ENCODE measurements at places on chromosomes 5 and 9.
A peak's percentile ranks its signal among the peaks of the same experiment; 100 is the strongest.

- no peak for DNase-seq
Observed at GRCh38 chr9:79213417-79214125, 358.2 kb upstream of the TLE4 start.

- no peak for DNase-seq
Observed at GRCh38 chr9:93096811-93097382, 880 bp downstream of the CARD19 start.

GRCh38 chr5:139079991-139080610 is 118.1 kb downstream of the SIL1 start:
- DNase-seq, result no peak

DNA sequence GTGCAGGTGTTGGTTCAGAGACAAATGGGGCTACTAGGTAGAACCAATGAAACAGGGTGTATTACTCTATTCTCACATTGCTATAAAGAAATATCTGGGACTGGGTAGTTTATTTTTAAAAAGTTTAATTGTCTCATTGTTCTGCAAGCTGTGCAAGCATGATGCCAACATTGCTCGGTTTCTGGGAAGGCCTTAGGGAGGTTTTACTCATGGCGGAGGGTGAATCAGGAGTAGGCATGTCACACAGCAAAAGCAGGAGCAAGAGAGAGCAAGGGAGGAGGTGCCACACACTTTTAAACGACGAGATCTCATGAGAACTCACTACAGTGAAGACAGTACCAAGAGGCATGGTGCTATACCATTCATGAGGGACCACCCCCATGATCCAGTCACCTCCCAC is 134.6 kb downstream of the PIK3R1 start:
- no peak for DNase-seq

DNA sequence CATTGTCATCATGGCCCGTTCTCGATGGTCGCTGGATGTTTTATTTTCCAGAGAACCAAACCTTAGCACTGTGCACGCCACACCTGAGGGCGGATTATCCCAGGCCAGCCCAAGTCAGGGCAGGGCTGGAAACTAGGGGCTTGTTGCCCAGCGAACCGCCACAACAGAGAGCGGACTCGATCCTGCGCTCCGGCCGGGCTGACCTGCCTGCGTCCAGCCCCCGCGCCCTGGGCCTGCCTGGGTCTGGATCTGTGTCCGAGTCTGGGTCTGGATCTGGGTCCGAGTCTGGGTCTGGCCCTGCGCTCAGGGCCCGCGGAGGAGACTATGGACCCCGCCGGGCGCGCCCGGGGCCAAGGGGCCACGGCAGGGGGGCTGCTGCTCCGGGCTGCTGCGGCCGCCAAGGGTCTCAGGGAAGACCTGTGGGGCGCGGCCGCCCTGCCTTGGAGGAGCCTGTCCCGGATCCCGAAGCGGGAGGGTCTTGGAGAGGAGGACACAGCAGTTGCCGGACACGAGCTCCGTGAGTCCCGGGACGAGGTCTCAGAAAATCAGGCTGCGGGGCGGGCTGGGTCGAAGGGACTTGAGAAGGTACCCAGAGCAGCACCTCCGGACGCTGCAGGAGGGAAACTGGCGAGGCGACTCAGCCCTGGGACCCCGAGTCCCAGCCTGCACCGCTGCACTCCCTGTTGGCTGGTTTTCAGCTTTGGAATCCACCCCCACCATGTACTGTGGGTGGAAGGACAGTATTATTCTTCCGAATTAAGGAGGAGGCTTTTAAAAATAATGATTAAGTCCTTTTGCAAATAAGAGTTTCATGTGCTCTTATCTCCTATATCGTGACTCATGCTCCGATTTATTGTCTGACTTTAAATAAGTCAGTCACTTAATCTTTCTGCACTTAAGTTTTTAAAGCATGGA is at the start of gene ANKDD1B:
TSS of gene ANKDD1B (plus strand) at position 143 of the 915 bp plus-strand sequence. CDS start at position 325, 182 bp downstream.
- no peak for DNase-seq

DNA sequence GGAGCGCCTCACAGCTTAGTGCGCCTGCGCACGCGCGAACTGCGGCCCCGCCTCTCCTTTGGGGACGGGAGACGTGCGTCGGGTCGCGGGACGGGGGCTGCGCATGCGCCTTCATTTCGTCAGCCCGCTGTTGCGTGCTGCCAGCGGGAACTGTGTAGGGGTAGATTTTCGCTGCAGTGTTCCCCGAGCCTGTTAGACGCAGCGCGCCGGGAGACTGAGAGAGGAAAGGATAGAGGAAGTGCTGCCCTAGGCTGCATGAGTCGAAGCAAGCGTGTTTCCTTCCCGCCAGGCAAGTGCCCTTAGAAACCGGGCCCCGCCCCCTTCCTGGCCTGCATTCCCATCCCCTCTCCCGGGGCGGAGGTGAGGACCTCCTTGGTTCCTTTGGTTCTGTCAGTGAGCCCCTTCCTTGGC is 12.3 kb downstream of the ITGA1 start:
- DNase-seq, result peak; percentile 96

DNA sequence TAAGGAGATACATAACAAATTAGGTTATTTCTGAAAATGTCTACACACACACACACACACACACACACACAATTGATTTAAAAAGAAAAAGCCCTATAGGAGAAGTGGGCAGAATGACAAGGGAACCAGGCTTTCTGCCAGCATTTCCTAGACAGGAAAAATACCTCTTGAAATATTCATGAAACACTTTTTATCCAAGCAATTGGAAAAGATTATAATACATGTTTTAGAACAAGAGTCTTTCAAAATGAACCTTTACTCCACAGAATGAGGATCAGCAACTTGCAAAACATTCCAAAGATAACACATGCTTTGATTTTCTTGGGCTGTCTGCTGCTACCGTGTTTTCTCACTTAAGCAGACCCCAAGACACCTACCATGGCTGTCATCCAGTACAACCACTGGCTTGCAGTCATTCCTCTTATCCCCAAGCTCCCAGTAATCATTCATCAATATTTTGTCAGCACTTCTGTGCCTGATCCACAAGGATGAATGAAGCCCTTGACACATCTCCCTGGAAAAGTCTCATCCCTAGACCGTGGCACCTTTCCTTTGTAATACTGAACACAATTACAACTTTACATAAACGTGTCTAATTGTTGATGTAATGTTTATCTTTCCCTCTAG is 717.1 kb upstream of the ZNF608 start:
- DNase-seq, result no peak

- DNase-seq, result no peak
Observed at GRCh38 chr9:36691671-36692070, 119.0 kb downstream of the MELK start.

GRCh38 chr5:174843263-174844250 is 119.2 kb downstream of the MSX2 start:
- no peak for DNase-seq

GRCh38 chr9:34715639-34716215 is 5.8 kb upstream of the CCL21 start:
- no peak for DNase-seq

DNA sequence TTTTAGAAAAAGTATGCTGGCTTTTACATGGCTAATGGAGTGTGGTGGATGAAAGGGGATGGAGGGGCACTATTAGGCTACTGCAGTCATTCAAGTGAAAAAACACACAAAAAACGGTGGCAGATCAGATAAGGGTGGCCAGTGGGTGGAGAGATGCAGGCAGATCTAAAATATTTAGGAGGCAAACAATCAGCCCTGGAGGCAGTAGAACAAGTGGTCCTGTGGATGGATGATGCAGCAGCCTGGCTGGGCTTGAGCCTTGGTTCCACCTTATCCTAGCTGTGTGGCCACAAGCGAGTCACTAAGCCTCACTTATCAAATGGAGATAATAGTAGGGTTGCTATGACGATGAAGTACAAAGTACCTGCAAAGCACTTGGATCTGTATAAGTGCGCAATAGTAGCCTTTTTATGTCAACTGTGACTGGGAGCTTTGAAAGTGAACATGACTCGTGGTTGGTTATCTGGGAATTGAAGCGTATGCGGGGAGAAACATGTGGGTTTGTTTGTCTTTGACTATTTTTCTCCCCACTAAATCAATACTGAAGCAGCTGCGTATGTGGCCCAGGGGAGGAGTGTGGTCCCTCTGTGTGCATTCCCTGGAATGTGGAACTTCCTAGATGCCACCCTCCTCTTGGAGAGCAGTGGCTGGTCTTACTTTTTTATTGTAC is 20.2 kb downstream of the NSG2 start:
- DNase-seq, result no peak

GRCh38 chr5:62460578-62460983 is 48.0 kb downstream of the IPO11 start:
- no peak for DNase-seq

GRCh38 chr5:102819634-102820033 is 64.5 kb downstream of the PAM start:
- no peak for DNase-seq

GRCh38 chr9:89305868-89306267 is 5.1 kb upstream of the CKS2 start:
- no peak for DNase-seq

DNA sequence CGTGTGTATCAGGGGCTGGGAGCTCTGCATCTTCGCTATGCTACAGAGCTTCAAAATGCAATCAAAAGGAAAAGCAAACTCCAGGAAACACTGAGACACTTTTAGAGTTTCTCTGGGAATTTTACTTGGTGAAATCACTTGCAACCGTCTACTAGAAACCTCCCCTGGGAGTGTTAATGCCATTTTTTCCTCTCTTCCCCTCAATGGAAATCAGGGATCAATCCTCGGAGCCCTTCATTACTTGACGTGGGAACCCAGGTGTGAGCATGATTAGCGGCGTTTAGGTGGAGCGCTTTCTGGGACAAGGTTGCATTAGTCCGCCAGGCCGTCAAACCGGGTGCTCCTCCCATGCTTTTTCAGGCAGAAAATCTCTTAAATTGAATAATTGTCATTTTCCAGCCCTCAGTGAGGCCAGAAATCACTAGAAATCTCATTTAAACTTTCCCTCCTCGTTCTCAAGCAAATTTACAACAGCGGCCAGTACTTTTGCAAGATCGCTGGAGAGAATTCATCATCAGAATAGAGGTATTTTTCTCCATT is 191.3 kb downstream of the IRX1 start:
- DNase-seq, result no peak

GRCh38 chr5:144779368-144779767 is 608.7 kb downstream of the KCTD16 start:
- no peak for DNase-seq

- no peak for DNase-seq
Observed at GRCh38 chr5:98085593-98085992, 687.9 kb upstream of the RGMB start.

DNA sequence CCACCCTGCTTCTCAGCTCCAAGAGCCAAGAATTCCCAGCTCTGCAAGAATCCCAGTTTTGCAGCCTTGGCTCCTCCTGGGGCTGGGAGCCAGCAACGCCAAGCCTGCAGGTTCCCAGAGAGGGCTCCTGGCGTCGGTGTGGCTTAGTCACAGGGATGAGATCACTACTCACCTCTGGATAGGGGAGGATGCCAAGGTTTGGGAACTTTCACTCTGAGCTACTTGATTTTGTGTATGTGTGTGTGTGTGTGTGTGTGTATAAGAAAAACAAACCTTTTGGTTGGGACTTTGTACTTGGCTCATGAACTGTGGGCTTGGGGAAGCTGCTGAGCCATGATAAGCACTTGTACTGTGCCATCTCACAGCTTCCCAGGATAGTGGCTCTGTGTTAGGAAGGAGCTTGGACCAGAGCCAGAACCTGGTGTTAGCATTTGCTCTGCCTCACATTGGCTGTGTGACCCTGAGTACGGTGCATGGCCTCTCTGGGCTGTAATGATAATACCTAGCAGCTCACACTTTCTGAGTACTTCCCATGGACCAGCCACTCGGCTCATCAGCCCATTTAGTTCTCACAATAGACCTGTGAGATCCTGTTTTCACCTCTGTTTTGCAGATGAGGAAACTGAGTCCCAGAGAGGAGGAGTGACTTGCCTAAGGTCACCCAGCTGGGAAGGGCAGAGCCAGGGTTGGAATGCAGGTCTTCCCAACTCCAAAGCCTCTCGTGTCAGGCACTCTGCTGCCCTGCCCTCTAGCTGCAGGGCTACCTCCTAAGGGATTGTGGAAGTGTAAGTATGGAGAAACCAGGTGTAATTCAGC is 41.4 kb upstream of the DAB2IP start:
- no peak for DNase-seq

- no peak for DNase-seq
Observed at GRCh38 chr5:133123297-133123696, 71.5 kb downstream of the HSPA4 start.

DNA sequence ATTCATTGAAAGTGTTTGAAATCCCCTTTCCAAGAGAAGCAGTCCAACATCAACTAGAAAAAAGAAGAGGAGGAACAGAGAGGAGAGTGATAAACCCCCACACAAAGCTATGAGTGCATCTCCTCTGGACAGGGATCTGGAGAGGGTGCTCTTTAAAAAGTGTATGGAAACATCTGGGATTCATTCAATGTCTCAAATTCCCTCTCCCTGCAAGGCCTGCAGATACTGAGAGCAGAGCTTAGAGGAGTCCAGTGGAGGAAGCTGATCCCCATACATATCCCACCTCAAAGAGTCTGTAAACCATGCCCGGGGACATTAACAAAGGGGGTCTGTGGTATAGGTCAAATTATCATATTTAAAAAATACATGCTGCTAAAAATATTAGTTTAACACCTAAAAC is 2.2 kb downstream of the SPOCK1 start:
- no peak for DNase-seq

DNA sequence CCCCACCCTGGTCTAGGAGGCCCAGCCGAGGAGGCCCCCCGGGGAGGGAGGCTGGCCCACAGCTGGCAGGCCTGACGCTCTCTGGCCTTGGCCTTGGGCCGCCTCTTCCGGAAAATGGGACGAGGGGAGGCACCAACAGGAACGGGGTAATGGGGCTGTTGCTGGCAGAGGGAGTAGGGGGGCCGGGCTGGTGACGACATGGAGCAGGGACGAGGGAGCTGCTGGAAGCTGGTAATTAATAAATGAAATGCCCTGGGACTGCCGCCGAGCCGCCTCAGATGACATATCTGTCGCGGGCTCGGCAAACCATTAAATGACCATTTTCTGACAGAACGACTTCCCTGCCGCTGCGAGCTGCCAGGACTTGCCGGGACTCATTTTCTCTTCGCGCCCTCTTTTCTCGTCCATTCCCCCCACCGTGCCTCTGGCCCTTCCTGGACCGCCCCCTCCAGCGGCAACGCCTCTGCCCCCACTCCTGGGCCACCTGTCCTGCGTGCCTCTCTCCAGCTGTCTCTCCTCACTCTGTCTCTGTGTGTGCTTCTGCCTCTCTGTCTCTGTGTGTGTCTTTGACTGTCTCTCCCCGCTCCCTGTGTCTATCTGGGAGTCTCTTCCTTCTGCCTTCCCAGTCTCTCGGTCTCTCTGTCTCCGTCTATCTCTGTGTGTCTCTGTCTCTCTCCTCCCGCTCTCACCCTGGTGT is 215.7 kb downstream of the PAX5 start:
- DNase-seq, result no peak

DNA sequence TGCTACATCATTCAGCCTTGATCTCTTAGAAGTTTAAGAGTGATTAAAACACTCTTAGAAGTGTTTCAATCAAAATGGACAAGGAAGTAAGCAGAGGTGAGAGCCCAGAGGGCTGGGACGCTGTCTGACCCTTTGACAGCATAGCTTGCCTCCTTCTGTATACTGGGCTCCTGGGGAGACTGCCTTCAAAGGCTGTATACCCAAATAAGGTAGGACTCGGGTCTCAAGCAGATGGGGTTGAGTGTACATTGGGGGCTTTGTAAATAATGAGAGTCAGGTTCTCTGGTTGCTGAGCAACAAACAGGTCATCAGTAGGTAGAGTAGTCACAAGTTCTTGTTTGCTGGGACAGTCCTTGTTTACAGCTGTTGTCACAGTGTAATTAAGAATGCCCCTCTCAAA is 97.1 kb downstream of the PJA2 start:
- DNase-seq, result no peak
